ENCODE measurements at places on chromosomes 13 and 19. TPM values are rescaled to one million over a fixed set of nuclear protein-coding genes. Genes with fewer than 3 reads are reported as not detected.

DNA sequence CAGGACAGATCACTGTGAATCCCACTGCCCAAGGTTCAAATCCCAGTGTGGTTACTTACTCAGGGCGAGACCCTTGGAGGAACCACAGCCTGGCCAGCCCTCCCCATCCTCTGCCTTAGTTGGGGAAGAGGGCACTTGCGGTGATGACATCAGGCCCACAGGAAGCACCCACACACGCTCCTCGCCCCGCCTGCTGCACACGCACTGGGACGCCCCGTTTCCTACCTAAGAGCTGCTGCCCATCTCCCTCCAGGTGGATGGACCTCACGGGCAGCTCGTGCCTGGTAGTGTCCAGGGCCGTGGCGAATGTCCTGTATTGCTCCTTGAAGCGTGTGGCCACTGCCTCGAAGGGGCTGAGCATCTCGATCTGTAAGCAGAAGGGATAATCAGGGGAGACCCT lies 19.6 kb downstream of the HAUS8 start:
- no peak for DNase-seq

DNA sequence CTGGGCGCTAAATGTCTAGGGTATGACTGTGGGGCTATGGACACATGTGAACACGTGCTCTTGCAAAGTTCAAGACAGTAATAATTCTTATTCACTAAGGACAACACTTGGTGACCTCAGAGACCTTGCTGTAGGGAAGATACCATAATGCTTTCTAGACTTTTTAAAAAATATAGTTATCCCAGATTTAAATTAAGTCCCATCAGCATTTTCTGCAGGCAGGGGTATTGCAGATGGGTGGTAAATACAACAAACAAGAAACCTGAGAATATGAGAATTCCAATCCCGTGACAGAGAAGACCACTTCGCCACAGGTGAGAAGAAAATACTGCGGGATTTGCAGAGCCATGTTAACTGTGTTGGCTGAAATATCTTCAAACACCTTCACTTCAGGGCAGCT lies 65.2 kb downstream of the SLC15A1 start:
- no peak for DNase-seq

DNA sequence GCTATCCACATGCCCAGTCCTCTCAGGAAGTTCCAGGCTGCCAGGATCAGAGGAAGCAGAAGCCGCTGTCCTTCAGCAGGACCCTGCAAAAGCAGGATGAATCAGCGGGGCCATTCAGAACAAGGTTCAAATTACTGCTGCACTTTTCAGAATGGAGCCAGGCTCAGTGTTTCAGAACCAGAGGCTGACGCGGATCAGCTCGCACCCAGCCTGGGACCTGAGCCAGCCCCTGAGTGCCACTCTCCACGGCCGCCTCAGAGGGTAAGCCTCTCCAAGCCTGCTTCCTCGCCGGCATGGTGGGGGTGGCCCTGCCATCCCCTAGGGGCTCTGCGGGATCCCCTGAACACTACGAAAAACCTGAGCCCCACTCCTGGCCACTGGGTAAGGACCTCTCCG lies 24.7 kb downstream of the RASA3 start:
- no peak for DNase-seq

DNA sequence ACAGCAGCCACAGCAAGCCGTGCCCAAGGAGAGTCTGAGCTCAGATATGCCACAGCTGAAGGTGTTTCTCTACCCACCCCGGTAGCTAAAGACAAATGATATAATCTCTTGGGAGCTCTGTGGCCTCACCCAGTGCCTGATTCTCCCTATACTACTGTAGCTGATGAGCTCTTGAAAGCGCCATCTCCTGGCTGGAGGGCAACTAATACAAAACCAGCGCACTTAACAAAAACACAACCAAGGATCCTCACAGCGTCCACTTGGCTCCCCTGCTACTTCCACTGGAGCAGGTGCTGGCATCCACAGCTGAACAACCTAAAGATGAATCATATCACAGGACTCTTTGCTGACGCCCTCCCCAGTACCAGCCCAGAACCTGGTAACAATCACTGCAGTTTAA lies 1212.0 kb downstream of the PCDH17 start:
- DNase-seq, result no peak

ZNF253 gene
- total RNA-seq, result 4.9 TPM

DNA sequence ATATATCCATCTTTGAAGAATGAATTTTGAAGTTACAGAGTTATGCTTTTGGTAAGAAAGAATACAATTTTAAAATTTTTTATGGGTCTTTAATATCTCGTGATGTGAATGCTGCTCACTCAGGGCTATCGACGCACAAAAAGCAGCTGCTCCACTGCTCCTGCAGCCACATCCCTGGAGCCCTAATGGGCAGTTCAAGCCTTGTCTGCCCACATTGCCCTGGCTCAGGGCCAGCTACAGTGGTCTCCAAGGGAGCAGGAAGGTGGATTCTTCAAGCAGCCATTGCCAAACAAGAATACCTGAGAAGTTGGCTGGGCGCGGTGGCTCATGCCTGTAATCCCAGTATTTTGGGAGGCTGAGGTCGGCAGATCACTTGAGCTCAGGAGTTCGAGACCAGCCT lies 85.8 kb downstream of the IPO5 start:
- no peak for DNase-seq

- DNase-seq, result no peak
Observed at GRCh38 chr19:722553-723101, 13.9 kb downstream of the PALM start.

DNA sequence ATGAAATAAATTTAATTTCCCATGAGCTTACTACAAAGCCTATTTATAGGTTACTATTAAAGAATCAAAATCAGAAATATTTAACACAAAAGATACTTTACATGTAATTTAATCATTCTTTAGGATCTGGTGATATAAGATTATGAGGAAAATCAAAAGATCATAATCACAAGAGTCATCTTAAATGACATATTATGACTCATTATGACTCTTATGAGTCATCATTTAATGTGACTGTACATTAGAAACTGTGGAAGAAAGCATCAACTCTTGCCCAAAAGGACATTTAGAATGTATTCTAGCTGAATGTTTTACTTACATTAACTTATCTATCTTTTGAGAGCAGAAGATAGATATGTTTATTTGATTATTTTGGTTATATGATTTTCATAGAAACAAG lies 458.6 kb downstream of the DCT start:
- no peak for DNase-seq

DNA sequence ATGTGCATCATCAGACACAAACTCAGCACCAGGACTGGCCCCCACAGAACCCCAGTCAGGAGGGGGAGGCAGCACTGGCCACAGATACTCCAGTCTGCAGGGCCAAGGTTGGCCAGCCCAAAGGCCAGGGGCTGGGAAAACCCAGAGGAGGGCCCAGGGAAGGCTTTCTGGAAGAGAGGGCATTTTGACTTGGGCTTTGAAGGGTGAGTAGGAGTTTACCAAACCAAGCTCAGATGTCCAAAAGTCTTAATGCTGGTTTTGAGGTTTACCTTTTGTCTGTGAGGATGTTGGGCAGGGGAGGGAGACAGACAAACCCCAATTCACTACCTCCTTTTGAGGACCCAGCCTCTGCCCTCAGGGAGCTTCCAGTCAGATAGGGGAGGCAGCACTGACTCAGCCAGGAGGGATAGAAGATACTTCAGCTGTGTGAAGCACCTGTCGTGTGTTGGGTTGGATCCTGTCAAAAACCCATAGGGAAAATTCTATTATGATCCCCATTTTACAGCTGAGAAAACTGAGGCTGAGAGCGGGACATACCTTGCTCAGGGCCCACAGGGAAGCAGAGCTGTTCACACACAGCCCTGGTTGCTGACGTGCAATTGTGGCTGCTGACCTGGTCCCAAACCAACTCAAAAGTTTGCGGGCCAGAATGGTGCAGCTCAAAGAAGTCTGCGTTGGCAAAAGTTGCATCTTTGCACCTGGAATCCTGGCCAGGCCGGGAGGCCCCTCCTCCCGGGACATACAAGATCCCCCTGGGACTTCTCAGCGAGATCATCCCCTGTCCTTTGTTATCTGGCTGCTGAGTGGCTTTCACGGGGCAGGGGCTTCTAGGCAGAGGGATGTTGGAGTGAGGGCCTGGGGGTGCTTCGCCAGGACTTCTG lies 13.1 kb downstream of the CILP2 start:
- DNase-seq, result no peak

YJEFN3 gene
- 2.5 TPM for total RNA-seq

MYH14 gene
- total RNA-seq, result 51.6 TPM

- no peak for DNase-seq
Observed at GRCh38 chr19:18290302-18291018, 9.0 kb upstream of the JUND start.

MTUS2 gene
- total RNA-seq, result 0.74 TPM

WDR88 gene
- total RNA-seq, result not detected

DNA sequence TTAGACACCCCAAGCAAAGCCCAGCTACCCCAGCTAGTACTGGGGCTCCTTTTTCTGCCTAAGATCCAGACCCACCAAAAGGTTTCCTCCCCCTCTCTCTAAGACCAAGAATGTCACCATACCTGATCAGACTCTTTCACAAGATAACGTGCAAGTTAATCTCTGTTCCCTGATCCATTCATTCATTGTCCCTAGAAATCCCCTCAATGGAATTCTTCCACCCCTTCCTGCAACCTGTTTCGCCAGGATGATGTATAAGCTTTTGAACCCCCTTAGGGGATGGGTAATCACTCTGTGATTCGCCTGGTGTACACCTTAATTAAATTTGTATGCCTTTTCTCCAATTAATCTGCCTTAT lies 17.3 kb upstream of the CLN5 start:
- no peak for DNase-seq

- DNase-seq, result no peak
Observed at GRCh38 chr13:22800526-22801401, 380.0 kb upstream of the SGCG start.

RGL3 gene
- total RNA-seq, result 19.6 TPM

- DNase-seq, result no peak
Observed at GRCh38 chr13:49655906-49656305, 27.6 kb downstream of the ARL11 start.

GRCh38 chr19:56170261-56170660 lies 5.5 kb upstream of the GALP start:
- DNase-seq, result no peak

DNA sequence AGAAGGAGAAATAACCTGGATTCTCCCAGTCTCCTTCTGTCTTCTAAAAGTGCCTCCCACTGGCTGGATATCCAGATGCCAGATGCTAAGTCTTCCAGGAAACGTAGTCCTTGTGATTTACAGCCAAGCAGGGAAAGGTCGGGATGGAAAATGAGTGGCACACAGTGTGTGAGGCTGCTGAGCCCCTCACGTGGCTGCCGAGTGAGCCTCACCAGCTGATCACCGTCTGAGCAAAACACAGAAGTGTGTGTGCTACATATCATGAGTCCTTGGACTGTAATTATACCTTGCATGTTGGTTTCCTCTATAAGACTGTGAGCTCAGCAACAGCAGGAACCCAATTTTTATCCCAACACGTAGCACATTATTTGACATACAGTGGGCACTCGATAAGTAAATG lies 15.1 kb downstream of the LHFPL6 start:
- no peak for DNase-seq

- no peak for DNase-seq
Observed at GRCh38 chr19:57708641-57709361, at the start of gene ZNF154. ZNF154 (minus strand) TSS chr19:57709204; CDS start chr19:57708971, 233 bp downstream.

GRCh38 chr19:35727956-35728706 lies 10.3 kb downstream of the KMT2B start:
- DNase-seq, result no peak
